CD14-positive monocyte (primary cell): ENCODE measurements at places on chromosomes 5 and 9. TPM values are rescaled to one million over a fixed set of nuclear protein-coding genes. Genes with fewer than 3 reads are reported as not detected.

The SLC25A51 gene
- 8.9 TPM for polyA plus RNA-seq

The ADAMTS13 gene
- polyA plus RNA-seq: not detected

The GABBR2 gene
- polyA plus RNA-seq: not detected

GRCh38 chr9:94165592-94166235 lies 81.5 kb downstream of the PTPDC1 start:
- no peaks in the 10 kb centered on the region for H3K27me3 ChIP-seq
- H3K4me3 ChIP-seq: peak overlapping the region; percentile 93
- DNase-seq: peak; percentile 99

DNA sequence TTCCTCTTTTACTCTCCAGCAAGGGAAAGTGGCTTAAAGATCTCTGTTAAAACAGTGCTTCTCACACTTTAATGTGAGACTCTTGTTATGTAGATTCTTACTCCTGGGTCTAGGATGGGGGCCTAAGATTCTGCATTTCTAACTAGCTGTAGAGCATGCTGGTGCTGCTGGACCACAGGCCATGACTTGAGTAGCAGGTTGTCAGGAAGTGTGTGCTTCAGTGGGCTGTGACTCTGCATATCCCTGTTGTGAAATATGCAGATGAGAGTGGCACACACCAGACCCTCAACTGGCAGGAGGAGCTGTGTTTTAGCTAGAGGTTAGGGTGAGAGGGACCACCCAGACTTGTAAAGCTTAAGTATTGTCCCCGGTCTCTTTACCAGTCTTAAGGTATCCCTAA lies 191.1 kb upstream of the DMRT1 start:
- H3K4me3 ChIP-seq: peak overlapping the region; percentile 27
- no peaks in the 10 kb centered on the region for H3K36me3 ChIP-seq
- DNase-seq: peak; percentile 52

DNA sequence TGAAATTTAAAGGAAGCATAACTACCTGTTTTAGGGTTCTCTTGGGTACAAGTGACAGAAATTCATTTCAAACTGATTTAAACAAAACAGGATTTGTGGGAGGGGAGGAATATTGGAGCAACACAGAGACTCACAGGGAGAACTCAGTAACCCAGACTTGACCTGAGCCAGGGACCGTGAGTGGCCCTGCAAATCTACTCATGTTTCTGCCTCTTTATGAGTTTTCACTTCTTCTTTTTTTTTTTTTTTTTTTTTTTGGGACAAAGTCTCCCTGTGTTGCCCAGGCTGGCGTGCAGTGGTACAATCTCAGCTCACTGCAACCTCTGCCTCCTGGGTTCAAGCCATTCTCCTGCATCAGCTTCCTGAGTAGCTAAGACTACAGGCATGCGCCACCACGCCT lies 405.6 kb upstream of the ZNF608 start:
- no peak overlapping the region for H3K27ac ChIP-seq
- H3K27me3 ChIP-seq: no peaks in the 10 kb centered on the region
- no peak overlapping the region for H3K4me3 ChIP-seq
- H3K36me3 ChIP-seq: no peaks in the 10 kb centered on the region
- H3K4me1 ChIP-seq: no peaks in the 10 kb centered on the region
- DNase-seq: no peak

DNA sequence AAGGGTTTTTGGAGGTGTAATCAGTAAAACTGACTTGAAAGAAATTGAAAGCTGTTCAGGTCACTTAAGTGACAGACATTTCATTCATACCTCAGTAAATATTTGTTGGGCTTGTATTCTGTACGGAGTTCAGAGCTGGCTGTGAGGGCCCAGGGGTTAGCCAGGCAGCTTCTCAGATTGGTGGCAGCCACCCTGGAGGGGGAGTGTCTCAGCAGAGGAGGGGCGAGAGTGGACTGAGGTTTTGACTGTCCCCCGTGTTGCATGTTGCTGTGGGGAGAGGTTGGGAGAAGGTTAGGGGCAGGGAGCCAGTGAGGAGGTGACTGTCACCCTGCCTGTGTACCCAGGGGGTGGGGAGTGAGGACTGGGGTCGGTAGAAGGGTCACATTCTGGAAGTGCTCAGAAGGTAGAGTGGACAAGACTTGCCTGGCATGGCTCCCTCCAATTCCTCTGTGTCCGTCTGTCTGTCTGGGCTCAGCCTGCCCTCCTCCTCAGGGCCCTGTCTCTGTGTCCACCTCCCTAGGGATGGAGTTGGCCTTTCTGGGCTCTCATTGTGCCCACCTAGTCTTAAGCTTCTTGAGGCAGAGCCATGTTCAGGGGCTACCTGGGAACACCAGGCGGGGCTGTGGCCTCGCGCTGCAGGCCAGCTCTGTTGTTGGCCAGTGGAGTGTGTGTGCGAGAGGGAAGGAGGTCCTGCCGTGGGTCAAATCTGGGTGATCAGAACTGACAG lies 4.4 kb downstream of the PHF2 start:
- no peak for DNase-seq
- H3K4me1 ChIP-seq: peaks cover 16% of the 10 kb centered on the region
- no peak overlapping the region for H3K27ac ChIP-seq

DNA sequence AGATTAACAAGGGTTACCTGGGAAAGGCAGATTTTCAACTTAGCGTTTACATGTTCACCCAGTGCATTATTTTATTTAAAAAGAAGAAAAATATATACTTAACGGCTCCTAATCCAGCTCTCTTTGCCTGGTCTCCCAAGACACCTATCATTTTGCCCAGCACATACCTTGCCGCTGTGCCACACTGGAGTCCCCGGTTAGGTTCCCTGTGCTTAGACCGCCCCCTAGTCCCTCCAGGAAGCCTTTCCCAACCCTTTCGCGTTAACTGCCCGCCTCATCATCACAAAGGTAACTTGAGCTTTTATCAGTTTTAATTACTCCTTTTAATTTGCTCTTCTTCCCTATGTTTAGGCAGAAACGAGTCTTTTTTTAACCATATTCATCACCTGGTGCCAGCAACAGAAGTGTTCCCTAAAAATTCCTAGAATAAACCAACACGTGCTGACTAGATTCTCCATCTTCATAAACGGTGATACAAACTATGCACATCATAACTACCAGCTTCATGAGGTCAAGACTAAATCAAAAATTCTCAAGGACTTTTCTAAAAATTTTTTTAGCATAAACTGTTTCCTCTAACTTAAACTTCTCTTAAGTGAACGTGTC lies 19.7 kb downstream of the DNAJA1 start:
- peaks cover 28% of the 10 kb centered on the region for H3K36me3 ChIP-seq
- peak overlapping the region; percentile 89 for H3K27ac ChIP-seq
- no peaks in the 10 kb centered on the region for H3K27me3 ChIP-seq
- peaks cover 48% of the 10 kb centered on the region for H3K4me1 ChIP-seq

- peaks cover 22% of the 10 kb centered on the region for H3K4me1 ChIP-seq
- H3K27ac ChIP-seq: no peak overlapping the region
- no peak overlapping the region for H3K4me3 ChIP-seq
These were observed 2.4 kb downstream of the MRPS2 start for GRCh38 chr9:135502873-135503321.

DNA sequence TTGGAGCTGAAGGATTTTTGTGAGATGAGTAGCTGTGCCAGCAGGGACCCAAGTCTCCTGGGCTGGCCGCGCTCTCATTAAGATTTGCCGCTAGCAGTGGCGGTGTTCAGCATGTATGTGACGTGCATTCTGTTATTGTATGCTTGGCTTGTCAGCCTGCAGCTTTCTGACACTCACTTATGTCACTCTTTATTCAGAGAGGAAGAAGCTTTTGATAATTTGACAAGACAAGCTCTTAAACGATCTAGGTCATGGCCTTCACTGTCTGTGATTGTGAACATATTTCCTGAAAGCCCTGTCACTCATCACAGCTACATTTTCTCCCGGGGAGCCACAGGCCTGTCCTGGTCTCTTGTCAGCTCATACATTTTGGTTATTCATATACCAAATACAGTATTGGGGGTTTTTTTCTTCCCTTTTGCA lies 98.2 kb upstream of the GRHPR start:
- no peak overlapping the region for H3K4me3 ChIP-seq
- DNase-seq: no peak
- H3K27me3 ChIP-seq: no peaks in the 10 kb centered on the region
- H3K27ac ChIP-seq: no peak overlapping the region
- H3K36me3 ChIP-seq: no peaks in the 10 kb centered on the region
